ENCODE measurements at places on chromosomes 5 and 9.

- DNase-seq: no peak
Measured at GRCh38 chr5:122561209-122561608, 213.7 kb upstream of the SNX2 start.

DNA sequence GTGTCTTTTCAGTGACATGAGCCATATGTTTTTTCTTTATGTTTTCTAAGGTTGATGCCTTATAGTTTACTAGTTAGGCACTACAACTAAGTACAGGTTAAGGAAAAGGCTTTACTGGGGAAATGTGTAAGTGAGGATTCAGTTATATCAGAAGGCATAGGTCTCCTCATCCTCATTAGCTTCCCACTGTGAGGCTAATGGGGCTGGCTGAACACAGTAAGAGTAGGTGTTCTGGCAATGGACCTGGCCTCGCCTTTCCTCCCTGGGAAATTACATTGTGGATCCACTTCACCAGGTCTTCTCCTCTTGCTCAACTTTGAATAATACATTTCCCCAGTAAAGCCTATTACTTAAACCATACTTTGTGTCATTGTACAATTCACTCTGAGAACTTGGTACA lies 225.5 kb downstream of the PTPRD start:
- DNase-seq: no peak

DNA sequence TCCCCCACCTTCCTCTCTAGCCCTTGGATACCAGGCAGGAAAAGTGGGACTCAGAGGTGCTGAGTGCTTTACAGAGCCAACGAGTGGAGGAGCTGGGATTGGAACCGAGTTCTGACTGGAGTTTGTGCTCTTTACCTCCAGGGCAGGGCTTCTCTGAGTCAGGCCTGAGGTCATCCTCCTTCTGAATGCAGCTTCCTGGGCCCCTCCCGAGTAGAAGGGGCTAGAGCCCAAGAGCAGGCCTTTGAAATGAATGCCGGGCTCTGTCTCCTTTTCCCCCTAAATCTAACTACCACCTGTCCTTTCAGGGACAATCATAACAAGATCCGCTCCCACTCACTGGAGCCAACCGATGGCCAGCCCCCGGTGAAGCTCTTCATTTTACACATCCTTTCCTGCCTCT lies 12.7 kb downstream of the PTGES start:
- no peak for DNase-seq

DNA sequence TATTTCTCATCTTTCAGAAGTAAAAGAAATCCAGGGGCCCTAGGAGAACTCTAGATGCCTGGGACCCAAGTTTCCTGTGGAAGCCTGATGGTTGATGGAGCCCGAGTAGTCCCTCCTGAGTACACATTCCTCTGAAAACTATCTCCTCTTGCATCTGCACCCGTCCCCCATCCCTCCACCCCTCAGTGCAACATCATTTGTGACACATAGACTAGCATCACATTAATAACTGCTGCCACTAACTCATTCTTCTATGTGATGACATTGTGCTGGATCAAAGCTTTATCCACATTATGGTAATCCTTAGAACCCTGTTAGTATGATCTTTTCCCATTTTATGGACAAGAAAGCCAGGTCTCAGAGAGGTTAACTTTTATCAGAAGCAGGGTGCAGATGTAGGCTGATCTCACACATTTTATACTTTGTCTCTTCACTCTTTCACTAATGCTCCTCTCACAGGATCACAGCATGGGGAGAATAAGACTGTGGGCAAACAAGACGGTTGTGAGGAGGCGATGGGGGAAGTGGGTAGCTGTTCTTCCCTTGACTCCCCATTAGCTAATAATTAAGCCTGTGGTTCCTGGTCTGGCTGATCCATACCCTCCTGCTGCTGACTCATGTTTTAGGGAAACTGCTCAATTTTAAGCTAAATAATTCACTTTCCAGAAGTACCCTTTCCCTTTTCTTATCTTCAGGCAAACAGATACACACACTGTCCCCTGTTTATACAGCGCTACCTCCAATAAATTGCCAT lies 3.9 kb upstream of the HK3 start:
- DNase-seq: no peak

GRCh38 chr5:91171322-91171721 lies 211.8 kb downstream of the ARRDC3 start:
- no peak for DNase-seq

DNA sequence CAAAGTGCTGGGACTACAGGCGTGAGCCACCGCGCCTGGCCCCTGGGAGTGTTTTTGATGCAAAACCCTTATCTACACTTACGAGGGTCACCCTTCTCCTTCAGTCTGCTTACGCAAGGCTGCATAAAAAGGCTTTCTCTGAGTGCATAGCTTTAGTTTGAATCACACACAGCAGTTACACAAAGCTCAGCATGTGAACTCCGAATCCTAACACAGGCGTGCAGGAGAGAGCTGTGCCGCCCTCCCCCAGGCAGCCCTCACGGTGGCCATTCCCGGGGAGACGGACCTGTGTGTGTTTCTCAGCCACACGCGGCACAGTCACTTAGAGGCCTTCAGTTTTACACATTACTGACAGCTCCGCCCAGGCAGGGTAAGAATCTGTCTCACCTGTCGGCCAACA lies 26.7 kb downstream of the EXD3 start:
- DNase-seq: no peak

DNA sequence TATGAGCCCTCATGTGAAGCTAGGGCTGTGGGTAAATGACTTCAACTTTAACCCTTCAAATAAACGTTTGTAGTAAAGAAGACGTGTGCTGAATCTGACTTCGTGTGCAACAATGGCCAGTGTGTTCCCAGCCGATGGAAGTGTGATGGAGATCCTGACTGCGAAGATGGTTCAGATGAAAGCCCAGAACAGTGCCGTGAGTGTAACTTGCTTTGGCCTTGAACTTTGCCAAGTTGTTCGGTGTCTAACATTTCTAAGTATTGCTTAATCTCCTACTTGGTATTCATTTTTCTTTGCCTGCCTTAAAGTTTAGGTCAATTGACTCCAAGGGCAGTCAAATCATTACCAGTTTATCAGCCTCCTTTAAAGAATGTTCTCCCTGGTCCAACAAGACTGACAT lies 18.2 kb downstream of the VLDLR start:
- no peak for DNase-seq

DNA sequence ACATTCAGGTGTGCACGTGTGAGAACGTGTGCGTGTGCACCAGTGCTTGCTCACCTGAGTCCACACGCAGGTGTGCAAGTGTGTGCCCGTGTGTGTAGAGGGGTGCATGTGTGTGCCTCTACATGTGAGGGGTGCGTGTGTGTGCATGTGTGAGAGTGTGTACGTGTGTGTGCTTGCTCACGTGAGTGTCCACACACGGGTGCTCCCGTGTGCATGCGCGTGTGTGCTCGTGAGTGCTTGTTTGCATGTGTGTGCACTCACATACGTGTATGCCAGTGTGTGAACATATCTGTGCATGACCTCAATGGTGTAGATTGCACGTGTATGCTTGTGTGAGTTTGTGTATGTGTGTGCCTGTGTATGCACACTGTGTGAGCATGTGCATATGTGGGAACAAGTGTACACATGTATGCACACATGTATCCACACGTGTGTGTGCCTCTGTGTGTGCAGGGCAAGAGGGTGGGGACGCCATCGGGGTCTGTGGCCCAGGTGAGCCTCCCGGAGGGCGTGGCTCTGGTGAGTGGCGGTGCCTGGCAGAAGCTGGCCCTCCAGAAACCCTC lies 40.6 kb upstream of the NOTCH1 start:
- no peak for DNase-seq

DNA sequence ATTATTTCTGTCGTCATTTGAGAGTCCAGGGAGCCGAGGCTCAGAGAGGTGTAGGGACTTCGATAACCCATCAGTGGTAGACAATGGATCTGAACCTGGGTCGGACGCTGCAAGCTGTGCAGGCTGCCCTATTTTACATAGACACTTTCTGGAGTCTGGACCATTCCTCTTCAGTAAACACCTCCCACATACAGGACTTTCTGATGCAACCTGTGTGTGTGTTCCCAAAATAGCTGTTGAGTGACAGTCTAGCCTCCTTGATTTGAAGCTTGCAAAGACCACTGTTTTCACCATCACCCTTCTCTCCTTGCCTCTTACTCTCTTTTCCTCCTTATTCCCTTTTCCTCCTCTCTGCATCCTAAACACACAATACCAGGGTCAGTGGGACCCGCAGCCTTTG lies 30.7 kb downstream of the CFAP77 start:
- DNase-seq: no peak

DNA sequence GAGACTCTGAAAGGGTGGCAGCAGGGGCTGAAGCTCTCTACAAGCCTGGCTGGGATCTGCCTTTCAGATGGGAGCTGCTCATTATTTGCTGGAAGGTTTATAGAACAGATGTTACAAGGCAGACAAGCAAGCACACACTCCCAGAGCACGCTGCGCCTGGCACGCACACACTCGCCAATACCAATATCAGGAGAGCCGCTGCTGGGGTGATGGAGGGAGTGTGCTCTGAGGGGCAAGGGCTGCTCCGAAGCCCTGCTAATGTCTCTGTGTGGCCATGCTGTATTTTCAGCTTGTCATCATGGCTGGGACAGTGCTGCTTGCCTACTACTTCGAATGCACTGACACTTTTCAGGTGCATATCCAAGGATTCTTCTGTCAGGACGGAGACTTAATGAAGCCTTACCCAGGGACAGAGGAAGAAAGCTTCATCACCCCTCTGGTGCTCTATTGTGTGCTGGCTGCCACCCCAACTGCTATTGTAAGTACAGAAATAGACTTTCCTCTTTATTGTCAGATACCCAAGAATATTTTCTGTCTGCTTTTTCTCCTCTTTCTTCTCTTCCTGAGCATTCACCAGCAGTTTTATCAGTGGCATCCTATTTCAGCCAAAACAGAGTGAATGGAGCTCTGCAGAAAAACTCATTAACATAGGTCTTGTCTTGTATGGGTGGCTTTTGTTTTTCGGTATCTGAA lies 115.1 kb downstream of the BAAT start:
- no peak for DNase-seq
